ENCODE measurements at places on chromosomes 16 and 17.

DNA sequence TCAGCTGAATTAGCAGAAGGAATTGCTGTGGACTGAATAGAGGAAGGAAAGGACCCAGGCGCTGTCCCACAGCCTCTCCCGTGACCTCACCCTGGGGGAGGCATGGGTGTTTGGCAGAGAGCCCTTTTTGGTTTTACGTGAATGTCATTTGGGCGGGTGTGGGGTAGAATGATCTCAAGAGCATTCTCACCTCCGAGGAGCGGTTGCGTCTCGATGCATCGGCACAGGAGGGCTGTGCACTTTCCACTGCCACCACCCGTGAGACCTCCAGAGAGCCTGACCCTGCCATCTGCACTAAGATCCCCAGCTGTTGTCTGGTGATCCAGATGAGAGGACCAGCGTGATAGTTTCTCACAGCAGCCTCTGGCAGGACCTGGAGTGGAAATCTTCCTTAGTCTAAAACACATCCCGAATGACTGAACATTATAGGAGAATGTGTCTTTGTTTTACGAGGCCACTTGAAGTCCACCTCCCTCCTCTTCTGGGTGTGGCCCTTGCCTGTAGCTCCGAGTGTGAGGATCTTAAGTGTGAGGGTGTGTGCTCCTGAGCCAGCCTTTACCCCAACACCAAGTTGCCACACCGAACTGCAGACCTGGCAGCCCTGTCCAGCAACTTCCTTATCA is 29.3 kb downstream of the FOXK2 start:
- no peak for DNase-seq

DNA sequence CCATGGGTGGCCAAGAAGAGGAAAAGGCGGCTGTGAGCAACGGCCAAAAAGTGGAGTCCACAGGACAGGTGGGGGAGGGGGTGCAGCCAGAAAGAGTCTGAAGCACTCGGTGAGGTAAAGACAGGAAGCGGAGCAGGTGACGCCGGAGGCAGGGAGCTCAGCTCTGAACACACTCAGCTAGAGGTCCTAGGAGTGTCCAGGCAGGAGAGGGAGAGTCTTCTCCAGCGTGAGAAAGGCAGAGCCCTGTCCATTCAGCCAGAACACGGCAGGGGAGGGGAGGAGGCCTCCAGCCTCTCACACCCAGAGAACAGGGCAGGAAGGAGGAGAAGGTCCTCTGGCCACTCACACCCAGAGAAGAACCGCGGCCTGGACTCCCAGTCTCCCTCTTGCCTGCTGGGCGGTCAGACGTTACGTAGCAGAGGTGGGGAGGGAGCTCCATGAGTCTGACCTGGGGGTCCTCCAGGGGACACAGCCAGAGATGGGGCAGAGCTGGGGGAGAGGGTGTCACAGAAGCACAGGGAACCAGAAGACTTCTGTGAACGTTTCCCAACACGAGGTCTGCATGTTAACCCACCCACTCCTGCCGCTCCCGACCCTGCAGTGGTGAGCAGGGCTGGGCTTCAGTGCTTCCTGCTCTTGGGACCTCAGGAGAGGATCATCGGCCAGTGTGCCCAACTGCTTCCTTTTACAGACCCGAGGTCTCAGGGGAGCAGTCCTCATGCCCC is 89.2 kb downstream of the ABR start:
- no peak for DNase-seq

DNA sequence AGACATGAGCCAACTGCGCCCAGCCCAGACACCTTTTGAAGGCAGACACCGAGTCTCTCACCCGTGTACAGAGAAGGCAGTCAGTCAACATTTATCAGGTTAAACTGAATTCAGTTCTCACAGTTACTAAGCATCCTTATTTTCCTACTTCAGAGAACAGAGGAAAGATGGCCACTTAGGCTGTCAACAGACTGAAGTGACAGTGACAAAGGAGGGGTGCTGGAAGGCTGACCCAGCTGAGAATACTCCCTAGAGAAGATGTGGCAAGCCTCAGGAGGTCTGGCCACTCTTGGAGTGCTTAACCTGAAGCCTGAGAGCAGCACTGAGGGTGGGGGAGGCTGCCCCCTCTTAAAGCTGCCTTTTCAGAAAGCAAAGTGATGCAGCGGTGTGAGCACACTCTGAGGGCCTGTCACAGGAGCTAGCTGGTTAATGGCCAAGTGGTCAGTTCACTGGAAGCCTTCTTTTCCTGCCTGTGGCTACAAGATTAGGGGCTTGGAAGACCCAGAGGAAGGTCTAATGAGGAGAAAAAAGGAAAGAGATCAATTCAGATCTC is 51.0 kb upstream of the SREBF1 start:
- no peak for DNase-seq

DNA sequence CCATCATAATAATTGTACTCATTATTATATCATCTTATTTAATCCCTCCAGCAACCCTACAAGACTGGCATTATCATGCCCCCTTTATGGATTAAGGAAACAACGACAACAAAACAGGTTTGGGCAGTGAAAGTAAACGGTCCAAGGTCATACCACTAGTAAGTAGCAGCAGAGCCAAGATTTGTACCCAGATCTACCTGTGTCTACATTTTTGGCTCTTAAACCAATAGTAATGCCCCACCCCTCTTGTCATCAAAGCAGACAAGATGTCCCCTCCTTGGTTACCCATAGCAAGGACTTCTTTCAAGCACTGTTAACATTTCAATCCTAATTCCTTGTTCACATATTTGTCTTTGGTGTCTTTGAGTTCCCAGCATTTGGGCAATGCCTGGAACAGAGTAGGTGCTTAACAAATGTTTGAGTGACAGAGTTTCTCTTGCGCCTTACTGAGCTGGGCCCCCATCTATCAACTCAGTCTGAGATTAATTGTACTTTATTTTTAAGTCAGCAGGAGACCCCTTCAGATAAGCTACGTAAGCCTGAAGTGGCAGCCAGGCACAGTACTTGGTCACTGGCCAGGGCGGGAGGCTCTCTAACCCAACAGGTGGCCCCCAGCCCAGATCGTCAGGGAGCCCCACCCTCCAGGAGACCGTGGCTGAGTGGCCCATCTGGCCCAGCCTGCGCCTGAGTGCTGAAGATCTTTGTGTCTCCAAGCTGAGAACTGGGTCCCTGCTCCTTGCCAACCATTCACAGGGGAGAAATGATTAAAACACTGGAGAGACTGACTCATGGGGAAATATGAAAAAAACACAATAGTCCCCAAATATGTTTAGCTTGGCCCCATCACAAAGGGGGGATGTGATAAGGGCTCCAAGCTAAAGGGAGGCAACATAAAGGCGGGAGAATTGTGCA is 75.8 kb downstream of the AXIN2 start:
- no peak for DNase-seq

- DNase-seq, result no peak
Observed at GRCh38 chr16:47978491-47979163, 177.2 kb downstream of the ABCC12 start.

- DNase-seq, result no peak
Observed at GRCh38 chr17:58976541-58976940, 130.1 kb downstream of the TRIM37 start.

DNA sequence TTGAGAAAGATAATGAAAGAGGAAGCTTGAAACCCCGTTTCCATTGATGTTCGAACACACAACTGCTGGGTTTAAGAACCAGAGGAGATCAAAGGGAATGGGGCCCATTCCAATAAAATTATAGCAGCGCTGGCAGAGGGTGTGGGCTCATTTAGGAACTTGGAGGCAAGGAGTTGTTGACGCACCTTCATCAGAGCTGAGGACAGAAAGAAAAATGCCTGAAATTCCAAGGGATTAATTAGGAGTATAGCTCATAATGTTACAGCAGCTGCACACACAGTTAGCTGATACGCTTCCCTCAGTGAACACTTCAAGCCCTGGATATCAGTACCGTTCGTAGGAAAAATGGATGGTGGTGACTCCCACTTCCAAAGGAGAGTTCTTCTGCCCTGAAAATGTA is 127.2 kb downstream of the AXIN2 start:
- DNase-seq, result no peak

DNA sequence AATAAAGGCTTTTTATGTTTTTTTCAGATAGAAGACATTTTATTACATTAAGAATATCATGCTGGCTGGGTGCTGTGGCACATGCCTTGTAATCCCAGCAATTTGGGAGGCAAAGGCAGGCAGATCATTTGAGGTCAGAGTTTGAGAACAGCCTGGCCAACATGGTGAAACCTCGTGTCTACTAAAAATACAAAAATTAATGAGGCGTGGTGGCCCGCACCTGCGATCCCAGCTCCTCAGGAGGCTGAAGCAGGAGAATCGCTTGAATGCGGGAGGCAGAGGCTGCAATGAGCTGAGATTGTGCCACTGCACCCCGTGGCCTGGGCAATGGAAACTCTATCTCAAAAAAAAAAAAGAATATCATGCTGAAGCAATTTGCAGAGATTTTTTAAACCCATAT is 29.1 kb upstream of the HAPSTR1 start:
- DNase-seq, result no peak

DNA sequence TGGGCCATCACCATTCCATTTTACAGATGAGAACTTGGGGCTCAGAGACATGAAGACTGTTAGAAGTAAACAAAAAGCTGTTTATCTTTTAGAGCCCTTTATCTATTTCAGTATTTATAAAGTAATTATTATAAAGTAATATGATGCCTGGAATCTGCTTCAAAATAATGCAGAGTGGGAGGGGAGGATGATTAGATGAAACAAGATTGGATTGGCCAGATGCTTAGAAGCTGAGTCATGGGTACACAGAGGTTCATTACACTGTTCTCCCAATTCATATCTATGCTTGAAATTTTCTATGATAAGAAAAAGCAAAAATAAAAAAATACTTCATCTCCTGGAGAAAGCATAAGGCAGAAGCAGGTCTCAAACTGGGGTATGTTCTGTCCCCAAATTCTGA is 29.4 kb downstream of the TOM1L2 start:
- no peak for DNase-seq

DNA sequence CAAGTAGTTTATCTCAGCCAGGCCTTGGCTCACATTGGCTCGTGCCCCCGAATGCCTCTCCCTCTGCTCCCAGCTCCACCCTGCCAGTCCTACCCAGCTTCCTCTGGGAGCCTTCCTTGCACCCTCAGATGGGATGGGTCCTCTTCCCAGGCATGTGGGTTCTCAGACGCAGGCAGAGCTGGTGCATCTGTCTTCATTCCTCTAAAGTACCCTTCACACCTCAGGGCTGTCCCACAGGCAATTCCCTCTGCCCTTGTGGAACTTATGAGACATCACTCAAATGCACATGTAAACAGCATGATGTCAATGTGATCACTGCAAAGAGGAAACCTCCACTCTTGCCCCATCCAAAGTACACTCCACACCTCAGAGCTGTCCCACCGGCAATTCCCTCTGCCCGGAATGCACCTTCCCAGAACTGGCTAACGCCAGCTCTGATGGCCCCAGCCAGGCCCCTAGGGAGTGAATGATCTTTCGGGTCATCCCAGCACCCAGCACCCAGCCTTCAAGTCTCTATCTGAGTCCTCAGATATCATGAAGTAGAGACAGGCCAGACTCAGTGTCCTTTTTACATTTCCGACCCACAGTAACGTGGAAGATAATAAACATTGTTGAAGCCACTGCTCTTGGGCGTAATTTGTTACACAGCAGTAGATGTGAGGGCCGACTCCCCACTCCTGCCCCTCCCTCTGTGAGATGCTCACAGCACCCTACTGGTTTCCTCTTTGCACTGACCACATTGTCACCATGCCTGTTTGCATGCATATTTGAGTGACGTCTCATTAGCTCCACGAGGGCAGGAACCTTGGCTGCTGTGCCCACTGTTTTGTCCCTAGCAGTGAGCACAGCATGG is 85.4 kb downstream of the N4BP1 start:
- no peak for DNase-seq

DNA sequence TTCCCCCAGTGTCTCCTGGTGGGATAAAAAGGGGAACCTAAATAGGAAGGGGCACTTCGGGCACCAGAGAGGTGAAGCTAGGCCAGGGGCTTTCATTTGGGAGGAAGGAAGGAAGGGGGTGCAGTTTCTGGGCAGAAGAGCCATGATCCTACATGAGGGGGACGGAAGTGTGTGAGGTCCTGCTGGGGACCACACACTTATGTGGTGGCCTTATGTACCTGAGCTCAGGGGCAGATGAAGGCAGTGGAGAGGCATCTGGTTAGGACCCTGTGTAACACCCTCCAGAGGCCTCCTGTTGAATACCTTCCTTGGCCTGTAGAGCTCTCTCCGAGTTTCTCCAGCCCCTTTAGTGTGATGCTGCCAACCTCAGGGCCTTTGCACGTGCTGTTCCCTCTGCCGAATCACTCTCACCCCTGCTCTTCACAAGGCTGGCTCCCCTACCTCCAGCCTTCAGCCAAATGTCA is 21.2 kb downstream of the IGFBP4 start:
- DNase-seq, result no peak

GRCh38 chr16:55588799-55589198 is 22.3 kb downstream of the CAPNS2 start:
- DNase-seq, result no peak

GRCh38 chr17:71975331-71975801 is 145.5 kb upstream of the SOX9 start:
- DNase-seq, result no peak

DNA sequence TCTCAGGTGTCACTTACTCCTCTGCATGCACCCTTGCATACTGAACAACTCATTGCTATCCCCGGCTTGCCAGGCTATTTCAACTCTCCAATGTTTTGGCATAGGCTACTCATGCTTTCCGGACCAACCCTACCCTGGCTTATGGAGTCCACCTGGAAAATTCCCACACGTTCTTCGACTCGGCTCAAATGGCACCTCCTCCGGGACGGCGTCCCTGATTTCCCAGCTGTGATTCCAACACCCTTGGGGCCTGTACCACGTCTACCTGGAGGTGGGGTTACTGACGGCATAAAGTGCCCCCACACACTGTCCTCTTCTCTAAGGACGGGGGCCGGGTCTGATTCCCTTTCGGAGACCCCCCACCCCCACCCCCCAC is 498 bp downstream of the SMYD4 start:
- DNase-seq, result peak; percentile 11

GRCh38 chr17:3808701-3809100 is 7.7 kb upstream of the ITGAE start:
- no peak for DNase-seq

- no peak for DNase-seq
Observed at GRCh38 chr16:13999895-14000425, 71.2 kb upstream of the MRTFB start.

GRCh38 chr16:69083306-69083941 is 22.0 kb upstream of the HAS3 start:
- DNase-seq, result no peak

GRCh38 chr16:53087101-53087500 is 32.3 kb downstream of the CHD9 start:
- DNase-seq, result no peak
